ENCODE measurements at places on chromosomes 4 and X.
A peak's percentile ranks its signal among the peaks of the same experiment; 100 is the strongest.

DNA sequence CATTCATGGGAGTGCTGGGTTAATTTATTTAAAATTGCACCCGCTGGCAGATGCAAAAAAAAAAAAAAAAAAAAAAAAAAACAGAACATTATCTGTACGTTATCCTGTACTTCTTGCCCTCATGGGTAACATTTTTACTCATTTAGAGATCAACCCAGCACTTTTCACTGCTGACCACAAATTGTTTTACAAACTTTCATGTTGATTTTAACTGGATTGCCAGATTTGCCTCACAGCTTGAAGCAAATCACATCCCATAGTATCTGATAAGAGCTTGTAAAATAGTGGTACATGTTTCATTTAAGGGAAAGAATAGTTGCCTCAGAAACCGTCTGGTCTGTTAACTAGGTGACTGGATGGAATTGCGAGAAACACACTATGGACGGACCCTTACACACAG is 640.8 kb downstream of the TRIML1 start:
- no peak for DNase-seq

DNA sequence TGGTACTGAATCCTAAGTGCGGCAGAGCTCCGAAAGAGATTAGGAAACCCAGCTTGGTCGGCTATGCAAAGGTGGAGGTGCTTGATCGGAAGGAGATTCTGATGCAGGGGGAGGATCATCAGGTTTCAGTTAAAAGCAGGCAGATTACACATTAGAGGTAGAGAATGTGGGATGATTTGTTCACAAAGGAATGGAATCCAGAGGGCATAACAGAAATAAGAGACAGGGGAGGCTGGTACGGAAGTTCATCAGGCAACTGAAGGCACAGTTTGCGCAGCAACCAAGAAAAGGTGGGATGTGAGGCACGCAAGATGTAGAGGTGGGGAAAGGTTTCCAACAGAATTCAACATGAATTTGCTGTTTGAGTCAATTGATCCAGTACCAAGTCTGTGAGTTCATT is 424 bp upstream of the ZNF330 start:
- no peak for DNase-seq

DNA sequence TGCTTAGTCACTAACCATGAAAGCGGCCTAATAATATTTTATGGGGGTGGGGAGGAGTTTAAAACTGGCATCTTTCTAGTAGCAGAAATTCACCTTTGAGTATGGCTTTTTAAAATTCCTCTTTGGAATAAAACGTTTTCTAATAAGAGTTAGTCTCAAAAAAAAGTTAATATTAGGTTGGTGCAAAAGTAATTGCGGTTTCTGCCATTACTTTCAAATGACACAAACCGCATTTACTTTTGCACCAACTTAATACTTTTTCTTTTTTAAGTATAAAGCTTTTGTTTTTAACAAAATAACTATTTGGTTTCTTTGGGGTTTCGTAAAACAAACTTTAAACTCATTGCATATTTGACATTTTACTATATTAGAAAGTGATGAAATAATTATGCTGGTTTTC is 68.4 kb downstream of the FBXO8 start:
- DNase-seq, result no peak

- DNase-seq, result no peak
Measured at GRCh38 chr4:138487670-138488069, 245.5 kb upstream of the SLC7A11 start.

GRCh38 chr4:94274912-94275311 is 67.2 kb downstream of the SMARCAD1 start:
- DNase-seq, result no peak

DNA sequence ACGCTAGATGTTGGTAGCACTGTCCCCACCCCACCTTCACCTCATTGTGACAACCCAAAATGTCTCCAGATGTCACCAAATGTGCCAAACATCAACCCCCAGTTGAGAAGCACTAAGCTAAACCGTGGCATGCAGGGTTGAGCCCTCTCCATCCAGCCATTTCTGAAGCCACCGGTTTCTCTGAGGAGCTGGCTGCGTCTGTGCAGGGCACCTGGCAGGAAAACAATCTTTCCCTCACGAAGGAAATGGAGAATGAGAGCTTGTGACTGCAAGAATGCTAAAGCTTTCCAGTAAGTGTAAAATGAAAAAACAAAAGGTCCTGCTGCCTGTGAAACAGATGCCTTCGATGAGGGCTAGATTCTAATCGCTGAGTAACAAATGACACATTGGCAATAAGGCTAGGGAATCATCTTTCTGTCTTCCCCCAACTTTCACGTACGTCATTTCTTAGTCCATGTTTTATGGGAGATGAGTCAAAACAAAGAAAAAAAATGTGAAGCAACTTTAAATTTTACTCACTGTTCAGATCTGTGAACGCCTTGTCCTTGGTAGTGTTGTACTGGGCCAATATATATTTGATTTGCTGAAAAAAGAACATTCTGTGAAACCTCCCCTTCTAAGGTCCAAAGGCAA is 59.9 kb downstream of the PROM1 start:
- no peak for DNase-seq

DNA sequence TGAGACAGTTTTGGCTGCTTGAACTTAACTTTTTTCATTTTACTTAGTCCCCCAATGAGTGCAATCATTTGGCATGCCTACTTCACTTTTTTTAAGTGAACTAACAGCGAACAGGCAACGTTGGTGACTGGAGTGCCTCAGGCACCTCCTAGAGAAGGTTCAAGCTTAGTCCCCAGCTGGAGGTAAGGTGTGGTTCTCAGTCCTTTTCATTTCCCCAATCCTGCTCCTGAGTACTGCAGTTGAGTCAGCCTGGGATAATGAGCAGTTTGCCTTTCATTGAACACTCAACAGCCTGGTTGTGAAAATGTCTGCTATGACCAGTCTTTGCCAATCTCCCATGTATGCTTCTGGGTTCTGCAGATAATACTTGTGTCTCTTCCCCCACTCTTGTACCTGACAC is 109.5 kb downstream of the CDKL5 start:
- no peak for DNase-seq

DNA sequence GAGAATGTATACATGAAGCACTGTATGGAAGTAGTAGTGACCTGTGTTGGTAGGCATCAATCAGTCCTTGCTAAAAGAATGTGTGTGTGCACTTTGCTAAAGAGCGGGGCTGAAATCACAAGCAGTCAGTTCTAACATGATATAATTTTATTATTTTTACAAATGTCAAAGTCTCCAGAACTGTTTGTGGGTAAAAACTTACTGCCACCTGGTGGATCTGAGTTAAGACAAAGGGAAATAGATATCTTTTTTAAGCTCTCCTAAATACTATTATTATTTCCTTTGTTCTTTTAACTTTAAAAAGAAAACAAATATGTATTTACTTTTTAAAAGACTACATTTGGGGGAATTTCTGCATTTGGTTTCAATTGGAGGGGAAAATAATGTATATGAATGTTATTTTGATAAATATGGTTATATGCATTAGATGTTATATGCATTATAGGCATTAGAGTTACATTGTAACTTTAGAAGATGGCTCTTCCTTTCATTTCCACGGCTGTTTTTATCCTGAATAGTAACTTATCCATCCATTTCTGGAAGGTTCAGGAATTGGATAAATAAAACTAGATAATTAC is 7.8 kb upstream of the CLOCK start:
- peak; percentile 58 for DNase-seq

- DNase-seq, result no peak
Measured at GRCh38 chr4:7658341-7659204, 223.8 kb upstream of the PSAPL1 start.

DNA sequence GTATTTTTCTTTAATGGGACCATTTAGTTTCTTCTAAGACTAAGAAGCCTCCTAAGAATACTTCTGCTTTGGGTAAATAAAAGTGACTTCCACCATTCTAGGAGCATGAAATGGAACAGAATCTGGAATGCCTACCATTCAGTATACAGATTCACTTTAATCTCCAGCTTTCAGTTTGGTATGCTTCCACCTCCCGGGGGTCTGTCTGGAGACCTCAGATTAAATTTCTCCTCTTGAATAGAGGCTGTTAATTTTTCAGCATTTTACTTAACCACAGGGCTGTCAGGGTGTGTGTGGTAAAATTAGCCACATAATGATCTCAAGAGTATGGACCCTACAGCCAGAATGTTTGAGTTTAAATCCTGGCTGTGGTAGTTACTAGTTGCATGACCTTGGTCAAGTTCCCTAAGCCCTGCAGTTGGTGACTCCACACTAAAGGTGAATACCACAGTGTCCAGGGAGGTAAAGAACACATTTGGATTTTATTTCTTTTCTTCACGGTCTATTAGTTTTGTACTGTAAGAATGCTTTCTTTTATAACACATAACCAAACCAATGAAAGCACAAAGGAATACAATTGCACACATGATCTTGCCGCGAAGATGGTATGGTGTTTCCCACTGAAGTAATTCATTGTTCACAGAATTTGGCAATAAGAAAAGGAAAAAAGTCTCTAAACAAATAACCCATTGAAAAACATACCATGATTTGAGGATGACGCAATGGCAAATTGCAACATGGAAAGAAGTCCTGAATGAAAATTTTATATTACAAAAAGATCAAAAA is 37.3 kb upstream of the TRIM2 start:
- DNase-seq, result no peak

- no peak for DNase-seq
Measured at GRCh38 chrX:2451501-2452316, 49.1 kb downstream of the DHRSX start.

DNA sequence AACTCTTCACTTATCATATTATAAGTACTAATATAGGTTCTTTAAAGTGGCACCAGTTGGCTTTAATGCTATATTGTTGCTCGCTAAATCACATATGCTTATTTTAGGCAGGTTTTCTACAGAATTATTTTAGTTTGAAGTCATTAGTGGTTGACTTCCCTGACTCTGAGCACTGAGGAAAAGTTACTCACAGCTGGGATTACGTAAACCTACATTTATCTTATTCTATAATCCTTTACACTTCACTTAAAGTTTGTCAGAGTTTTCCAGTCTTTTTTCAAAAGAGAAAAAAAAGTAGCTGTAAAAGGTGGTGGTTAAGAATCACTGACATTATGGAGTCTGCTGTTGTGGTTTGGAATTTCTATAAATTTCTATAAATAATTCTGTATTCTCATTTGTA is 5.8 kb downstream of the UGT2B4 start:
- no peak for DNase-seq

- DNase-seq, result peak; percentile 0
Measured at GRCh38 chrX:6021316-6022091, 207.2 kb downstream of the NLGN4X start.

- DNase-seq, result no peak
Measured at GRCh38 chrX:134717698-134718097, 59.4 kb upstream of the PLAC1 start.

DNA sequence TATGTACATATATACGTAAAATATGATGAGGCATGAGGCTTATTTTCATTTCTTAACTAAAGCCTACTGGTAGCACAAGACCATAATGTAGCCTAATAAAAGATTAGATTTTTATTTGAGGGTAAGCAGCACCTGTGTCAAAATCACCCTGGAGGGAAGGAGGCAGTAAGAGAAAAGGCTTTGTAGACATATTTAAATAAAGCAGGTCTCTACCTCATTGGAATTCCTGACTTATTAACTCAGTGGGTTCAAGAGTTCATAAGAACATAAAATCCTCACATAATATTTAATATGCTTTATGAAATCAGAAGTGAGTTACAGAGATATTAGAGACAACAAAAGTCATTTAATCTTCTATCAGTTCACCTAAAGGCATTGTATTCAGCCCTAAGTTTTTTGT is 261.6 kb upstream of the ANKRD50 start:
- DNase-seq, result no peak

DNA sequence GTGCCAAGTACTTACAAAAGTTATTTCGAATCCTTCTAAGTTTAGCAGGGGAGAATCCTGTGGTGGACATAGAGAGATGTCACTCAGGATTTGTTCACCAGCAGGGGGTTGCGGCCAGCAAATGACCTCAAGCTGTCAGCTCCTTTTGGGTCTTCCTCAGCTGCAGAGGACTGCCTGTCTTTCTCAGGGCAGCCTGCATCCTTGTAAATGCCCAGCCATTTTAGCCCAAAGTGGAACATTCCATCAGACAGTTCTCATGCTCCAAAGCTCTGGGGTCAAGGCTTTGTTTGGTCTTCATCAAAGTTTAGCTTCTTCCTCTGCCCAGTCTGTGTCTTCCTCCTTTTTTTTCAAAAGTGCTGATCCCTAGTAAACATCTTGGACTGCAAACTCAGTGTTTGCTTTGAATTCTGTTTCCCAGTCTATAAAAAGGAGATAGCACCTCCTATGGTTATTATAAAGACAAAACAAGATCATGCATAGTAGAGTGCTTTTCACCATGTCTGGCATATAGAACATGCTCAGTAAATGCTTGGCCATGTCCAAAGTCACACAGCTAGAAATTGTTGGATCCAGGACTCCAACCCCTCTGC is 156.4 kb upstream of the GATB start:
- no peak for DNase-seq

GRCh38 chr4:168695288-168695687 is 198.4 kb downstream of the PALLD start:
- no peak for DNase-seq

DNA sequence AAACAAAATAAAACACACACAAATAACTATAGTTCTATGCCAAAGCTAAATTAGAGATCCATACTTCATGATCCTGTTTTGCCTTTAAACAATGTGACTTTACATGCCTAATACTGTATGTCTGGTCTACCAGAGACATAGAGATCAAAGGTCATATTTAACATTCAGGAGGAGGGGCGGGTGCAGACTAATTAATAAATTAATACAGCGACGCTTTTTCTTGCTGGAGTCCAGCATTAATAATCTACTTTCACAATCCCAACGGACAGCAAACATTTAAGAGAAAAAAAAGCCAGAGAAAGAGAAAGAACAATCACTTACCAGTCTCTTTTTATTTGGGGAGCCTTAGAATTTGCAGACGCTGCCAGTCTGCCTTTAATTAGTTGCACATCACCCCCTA is 509 bp downstream of the CXXC4 start:
- no peak for DNase-seq

GRCh38 chrX:70826715-70827114 is 81.8 kb downstream of the TEX11 start:
- DNase-seq, result no peak

DNA sequence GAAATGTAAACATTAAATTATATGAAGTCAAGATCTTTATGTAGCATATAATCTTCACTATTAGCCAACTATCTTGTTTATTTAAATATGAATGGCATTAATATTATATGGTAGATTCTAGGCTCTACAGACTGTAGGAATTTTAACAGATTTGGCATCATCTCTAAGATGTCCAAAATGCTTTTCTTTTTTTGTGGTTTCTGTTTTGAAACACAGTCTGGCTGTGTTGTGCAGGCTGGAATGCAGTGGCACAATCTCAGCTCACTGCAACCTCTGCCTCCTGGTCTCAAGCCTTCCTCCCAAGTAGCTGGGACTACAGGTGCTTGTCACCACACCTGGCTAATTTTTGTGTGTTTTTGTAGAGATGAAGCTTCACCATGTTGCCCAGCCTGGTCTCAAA is 76.2 kb downstream of the ELOVL6 start:
- no peak for DNase-seq

DNA sequence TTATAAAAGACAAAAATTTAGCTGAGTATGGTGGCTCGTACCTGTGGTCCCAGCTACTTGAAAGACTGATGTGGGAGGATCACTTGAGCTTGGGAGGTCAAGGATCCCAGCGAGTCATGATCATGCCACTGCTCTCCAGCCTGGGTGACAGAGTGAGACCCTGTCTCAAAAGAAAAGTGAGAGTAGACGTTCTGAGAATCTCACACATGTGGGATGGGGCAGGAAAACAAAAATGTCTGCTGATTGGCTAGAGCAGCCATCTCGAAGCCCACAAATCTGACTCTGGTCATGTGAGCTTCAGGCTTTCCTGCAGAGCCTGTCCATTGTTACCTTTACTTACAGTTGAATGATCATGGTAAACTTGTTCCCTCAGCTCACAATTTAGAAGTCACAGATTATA is 23.1 kb upstream of the SLC9A7 start:
- DNase-seq, result no peak

All from CD4-positive, alpha-beta T cell treated with Interleukin-17A for 1 hour (primary cell).